ENCODE measurements at places on chromosomes 2 and 18.

GRCh38 chr2:233996000-233996399 is 54.5 kb upstream of the SPP2 start:
- no peak overlapping the region for H3K4me3 ChIP-seq
- H3K4me1 ChIP-seq = no peaks in the 10 kb centered on the region
- DNase-seq = no peak
- H3K27ac ChIP-seq = no peak overlapping the region

DNA sequence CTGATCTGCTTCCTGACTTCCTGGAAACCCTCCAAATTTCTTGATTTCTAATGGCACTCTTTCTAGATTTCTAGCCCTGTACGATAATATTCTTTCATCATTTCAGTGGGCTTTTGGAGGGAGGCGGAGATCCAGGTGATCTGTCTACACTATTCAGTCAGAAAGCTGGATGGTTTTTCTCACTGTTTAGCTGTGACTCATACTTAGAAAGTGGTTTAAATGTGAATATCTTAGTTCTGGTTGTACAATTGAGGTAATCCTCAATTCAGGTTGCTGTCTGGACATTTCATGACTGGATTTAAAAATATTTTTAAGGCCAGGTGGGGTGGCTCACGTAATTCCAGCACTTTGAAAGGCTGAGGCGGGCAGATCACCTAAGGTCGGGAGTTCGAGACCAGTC is 20.8 kb downstream of the SEH1L start:
- H3K4me3 ChIP-seq = no peak overlapping the region
- no peak overlapping the region for H3K27ac ChIP-seq
- H3K27me3 ChIP-seq = no peaks in the 10 kb centered on the region

- no peaks in the 10 kb centered on the region for H3K27me3 ChIP-seq
- no peak overlapping the region for H3K4me3 ChIP-seq
- DNase-seq = no peak
- H3K36me3 ChIP-seq = no peaks in the 10 kb centered on the region
- H3K27ac ChIP-seq = no peak overlapping the region
These were observed 71.4 kb upstream of the THSD7B start for GRCh38 chr2:136693966-136694365.

GRCh38 chr2:25419678-25420242 is 78.0 kb upstream of the DNMT3A start:
- no peaks in the 10 kb centered on the region for H3K27me3 ChIP-seq
- no peak overlapping the region for H3K27ac ChIP-seq
- H3K36me3 ChIP-seq = no peaks in the 10 kb centered on the region

DNA sequence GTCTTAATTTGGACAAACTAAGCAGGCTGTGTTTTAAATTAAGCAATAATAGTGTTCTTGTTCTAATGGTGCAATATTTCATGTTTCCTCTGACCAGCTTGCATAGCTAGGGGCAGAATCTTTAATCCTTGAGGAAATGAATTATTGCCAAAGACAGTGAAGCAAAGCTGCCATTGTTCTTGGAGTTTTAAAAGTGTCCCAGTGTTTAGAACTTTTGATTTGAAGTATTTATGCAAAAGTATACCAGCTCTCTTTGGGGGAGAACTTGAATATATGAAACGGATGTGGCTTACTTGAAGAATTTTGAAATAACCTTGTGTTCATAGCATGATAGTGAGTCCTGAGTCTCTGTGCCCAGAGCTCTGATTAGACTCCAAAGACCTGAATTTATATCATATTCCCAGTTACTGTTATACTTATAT is 33.4 kb downstream of the ITGA6 start:
- H3K4me3 ChIP-seq = no peak overlapping the region
- H3K4me1 ChIP-seq = peaks cover 18% of the 10 kb centered on the region
- no peaks in the 10 kb centered on the region for H3K27me3 ChIP-seq
- H3K36me3 ChIP-seq = no peaks in the 10 kb centered on the region

- no peaks in the 10 kb centered on the region for H3K36me3 ChIP-seq
- peak overlapping the region; percentile 61 for H3K27ac ChIP-seq
- no peaks in the 10 kb centered on the region for H3K27me3 ChIP-seq
These were observed 147.2 kb downstream of the MGAT5 start for GRCh38 chr2:134401081-134401497.

GRCh38 chr2:221518935-221519625 is 53.0 kb downstream of the EPHA4 start:
- H3K4me1 ChIP-seq = peaks cover 40% of the 10 kb centered on the region
- no peak for DNase-seq
- no peaks in the 10 kb centered on the region for H3K27me3 ChIP-seq
- no peaks in the 10 kb centered on the region for H3K36me3 ChIP-seq
- no peak overlapping the region for H3K4me3 ChIP-seq

GRCh38 chr2:69694894-69695849 is 46.8 kb upstream of the ANXA4 start:
- no peak overlapping the region for H3K27ac ChIP-seq
- no peak overlapping the region for H3K4me3 ChIP-seq
- no peaks in the 10 kb centered on the region for H3K4me1 ChIP-seq
- no peak for DNase-seq
- no peaks in the 10 kb centered on the region for H3K27me3 ChIP-seq

DNA sequence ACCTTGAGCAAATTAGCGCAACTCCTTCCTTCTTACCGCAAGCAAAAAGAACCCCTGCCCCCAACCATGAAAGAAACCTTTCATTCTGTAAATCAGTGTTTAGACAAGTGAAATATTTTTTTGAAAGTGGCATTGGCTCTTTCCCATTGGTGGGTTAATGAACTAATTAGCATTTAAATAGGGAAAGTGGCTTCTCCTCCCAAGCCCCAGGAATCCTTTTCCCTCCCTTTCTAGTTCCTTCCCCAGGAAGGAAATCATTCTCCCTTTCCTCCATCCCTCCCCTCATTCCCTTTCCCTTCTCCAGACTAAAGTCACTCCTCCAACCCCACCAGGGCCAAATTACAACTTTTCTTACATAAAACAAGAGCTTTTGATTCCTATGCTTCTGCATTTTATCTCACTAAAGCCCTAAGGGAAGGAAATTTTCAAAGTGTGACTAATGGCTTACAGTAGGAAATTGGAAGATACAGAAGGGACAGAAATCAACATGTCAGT is 22.9 kb upstream of the TYMS start:
- H3K27me3 ChIP-seq = no peaks in the 10 kb centered on the region
- H3K27ac ChIP-seq = no peak overlapping the region
- no peaks in the 10 kb centered on the region for H3K36me3 ChIP-seq
- H3K4me3 ChIP-seq = no peak overlapping the region

- no peak overlapping the region for H3K4me3 ChIP-seq
- no peak for DNase-seq
- H3K27me3 ChIP-seq = no peaks in the 10 kb centered on the region
These were observed 217.1 kb upstream of the CYRIA start for GRCh38 chr2:16882706-16883105.

- no peaks in the 10 kb centered on the region for H3K36me3 ChIP-seq
- DNase-seq = peak; percentile 56
- peaks cover 75% of the 10 kb centered on the region for H3K4me1 ChIP-seq
- peak overlapping the region; percentile 76 for H3K27ac ChIP-seq
- H3K4me3 ChIP-seq = no peak overlapping the region
These were observed 20.0 kb downstream of the SETBP1 start for GRCh38 chr18:44700652-44701051.

GRCh38 chr18:45276878-45277277 is 338.4 kb upstream of the SLC14A2 start:
- no peaks in the 10 kb centered on the region for H3K4me1 ChIP-seq
- H3K27me3 ChIP-seq = no peaks in the 10 kb centered on the region
- no peak overlapping the region for H3K4me3 ChIP-seq

DNA sequence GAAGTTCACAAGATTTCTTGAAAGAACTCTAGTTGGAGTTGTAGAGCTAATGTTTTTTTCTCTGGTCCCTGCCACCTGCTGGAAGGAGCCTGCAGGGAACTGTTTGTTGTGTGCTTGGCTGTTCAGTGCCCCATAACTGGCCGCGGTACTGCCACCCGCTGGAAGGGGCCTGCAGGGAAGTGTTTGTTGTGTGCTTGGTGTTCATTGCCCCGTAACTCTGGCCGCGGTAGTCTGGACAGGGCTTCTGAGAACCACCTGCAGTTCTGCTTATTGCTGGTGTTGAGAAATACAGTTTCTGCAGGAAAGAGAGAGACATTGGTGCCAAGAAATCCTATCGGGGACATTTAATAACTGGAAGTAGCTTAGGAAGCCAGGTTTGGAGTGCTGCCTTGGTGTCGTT is 58.1 kb downstream of the AGAP1 start:
- H3K4me3 ChIP-seq = no peak overlapping the region
- H3K27ac ChIP-seq = no peak overlapping the region
- no peaks in the 10 kb centered on the region for H3K36me3 ChIP-seq

- no peaks in the 10 kb centered on the region for H3K36me3 ChIP-seq
- H3K27me3 ChIP-seq = no peaks in the 10 kb centered on the region
- peaks cover 91% of the 10 kb centered on the region for H3K4me1 ChIP-seq
These were observed 39.4 kb downstream of the MAP4K4 start for GRCh38 chr2:101736861-101737291.

DNA sequence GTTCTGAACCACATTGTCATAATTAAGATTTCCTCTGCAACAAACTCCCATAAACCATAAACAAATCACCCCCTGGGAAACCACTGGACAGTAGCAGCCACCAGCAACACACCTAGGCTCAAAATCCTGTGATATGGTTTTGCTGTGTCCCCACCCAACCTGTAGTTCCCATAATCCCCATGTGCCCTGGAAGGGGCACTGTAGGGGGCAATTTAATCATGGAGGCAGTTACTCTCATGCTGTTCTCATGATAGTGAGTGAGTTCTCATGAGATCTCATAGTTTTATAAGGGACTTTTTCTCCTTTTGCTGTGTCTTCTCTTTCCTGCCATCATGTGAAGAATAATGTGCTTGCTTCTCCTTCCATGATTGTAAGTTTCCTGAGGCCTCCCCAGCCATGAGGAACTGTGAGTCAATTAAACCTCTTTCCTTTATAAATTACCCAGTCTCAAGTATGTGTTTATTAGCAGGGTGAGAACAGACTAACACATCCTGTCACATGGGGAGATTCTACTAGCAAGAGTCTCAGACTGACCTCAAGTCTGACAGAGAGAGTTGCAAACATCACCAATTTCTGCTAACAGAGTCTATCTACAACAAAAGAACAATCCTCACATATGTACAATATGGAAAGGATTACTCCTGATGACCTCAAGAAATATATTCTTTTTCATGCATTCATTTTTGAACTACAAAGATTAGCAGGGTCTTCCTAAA is 182.6 kb downstream of the GRB14 start:
- no peak overlapping the region for H3K27ac ChIP-seq
- H3K36me3 ChIP-seq = no peaks in the 10 kb centered on the region
- no peak for DNase-seq
- H3K4me1 ChIP-seq = no peaks in the 10 kb centered on the region
- H3K27me3 ChIP-seq = no peaks in the 10 kb centered on the region

GRCh38 chr18:22713511-22713910 is 219.6 kb upstream of the RBBP8 start:
- H3K4me3 ChIP-seq = no peak overlapping the region
- H3K27ac ChIP-seq = no peak overlapping the region
- H3K4me1 ChIP-seq = no peaks in the 10 kb centered on the region
- DNase-seq = no peak
- H3K27me3 ChIP-seq = no peaks in the 10 kb centered on the region

DNA sequence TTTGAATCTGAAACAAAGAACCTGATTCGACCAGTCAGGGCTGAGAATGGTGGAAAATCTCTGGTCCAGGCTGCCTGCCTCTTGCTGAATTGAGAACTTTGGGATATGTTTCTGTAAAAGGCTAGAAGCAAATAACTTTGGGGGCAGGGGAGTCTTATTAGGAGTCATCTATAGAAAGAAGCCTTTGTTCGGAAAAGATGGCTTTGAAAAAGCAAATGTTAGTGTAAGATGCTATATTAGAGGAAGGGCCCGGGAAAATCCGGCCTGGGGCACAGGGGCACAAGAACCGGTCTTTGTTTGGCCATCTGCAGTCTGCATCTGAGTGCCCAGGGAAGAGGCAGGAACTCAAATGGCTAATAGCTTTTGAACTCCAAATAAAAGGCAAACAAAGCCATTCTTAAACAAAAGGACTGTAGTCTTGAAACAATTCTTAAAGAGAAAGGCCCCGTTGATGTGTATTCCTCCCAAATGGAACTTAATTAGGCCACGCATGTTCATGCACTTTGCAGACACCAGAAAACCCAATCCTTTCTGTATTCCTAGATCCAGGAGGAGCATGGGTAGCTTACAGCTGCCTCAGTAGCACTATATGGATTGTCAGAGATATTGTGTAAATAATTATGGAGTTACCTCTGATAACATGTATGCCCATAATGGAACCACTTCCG is 180.0 kb upstream of the ARL4C start:
- H3K27ac ChIP-seq = no peak overlapping the region
- no peak for DNase-seq
- H3K36me3 ChIP-seq = no peaks in the 10 kb centered on the region
- H3K4me1 ChIP-seq = no peaks in the 10 kb centered on the region
- no peaks in the 10 kb centered on the region for H3K27me3 ChIP-seq
- no peak overlapping the region for H3K4me3 ChIP-seq

GRCh38 chr18:3283908-3284307 is 22.0 kb downstream of the MYL12B start:
- H3K36me3 ChIP-seq = no peaks in the 10 kb centered on the region
- peaks cover 10% of the 10 kb centered on the region for H3K4me1 ChIP-seq
- H3K27ac ChIP-seq = no peak overlapping the region

GRCh38 chr2:221710744-221711143 is 138.6 kb upstream of the EPHA4 start:
- H3K36me3 ChIP-seq = no peaks in the 10 kb centered on the region
- H3K27ac ChIP-seq = no peak overlapping the region
- DNase-seq = no peak
- no peaks in the 10 kb centered on the region for H3K4me1 ChIP-seq
- no peak overlapping the region for H3K4me3 ChIP-seq

GRCh38 chr2:200476836-200477235 is 33.0 kb downstream of the KCTD18 start:
- DNase-seq = no peak
- no peaks in the 10 kb centered on the region for H3K36me3 ChIP-seq
- H3K27me3 ChIP-seq = no peaks in the 10 kb centered on the region

GRCh38 chr2:95185197-95185596 is 19.6 kb downstream of the ZNF2 start:
- H3K36me3 ChIP-seq = peaks cover 6% of the 10 kb centered on the region
- no peak for DNase-seq
- H3K4me3 ChIP-seq = no peak overlapping the region
- H3K27ac ChIP-seq = no peak overlapping the region
- no peaks in the 10 kb centered on the region for H3K4me1 ChIP-seq

DNA sequence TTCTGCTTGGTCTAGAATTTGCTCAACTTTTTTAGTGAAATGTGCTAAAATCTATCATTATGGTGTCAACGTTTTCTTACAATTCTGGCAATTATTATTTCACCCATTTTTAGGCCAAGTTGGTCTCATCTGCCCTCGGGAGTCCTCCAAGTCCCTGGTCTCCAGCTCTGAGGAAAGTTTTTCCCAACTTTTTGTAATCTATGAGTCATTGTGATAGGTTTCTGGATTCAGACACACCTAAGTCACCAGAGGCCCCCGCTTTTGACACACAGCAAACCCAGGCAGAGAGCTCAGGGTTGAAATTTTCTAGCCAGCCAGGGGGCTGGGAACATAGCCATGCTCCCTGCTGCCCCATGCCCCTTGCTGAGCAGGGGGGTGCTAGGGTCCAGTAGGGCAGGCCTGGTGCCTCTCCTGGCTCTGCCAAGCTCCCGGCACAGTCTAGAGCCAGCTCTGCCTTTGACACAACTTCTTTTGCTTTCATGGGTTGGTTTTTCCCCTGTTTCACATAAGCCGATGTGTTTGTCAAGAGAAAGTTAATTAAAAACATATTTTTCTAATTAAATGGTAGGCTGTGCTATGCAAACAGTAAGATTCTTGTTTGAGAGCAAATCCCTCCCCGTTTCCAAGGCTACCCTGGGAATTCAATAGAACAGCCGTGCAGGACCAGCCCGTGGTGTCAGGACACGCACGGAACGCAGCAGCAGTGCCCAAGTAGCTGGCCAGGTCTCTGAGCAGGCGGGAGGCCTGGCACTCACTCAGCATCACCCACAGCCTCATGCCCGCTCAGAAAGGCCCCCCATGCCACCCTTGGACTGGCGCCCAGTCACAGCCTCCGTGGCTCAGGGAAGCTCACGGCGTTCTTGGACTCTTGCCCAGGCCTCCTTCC is 25.5 kb upstream of the SNED1 start:
- no peak overlapping the region for H3K27ac ChIP-seq
- H3K4me3 ChIP-seq = no peak overlapping the region
